ENCODE measurements at places on chromosomes 6 and 20.

DNA sequence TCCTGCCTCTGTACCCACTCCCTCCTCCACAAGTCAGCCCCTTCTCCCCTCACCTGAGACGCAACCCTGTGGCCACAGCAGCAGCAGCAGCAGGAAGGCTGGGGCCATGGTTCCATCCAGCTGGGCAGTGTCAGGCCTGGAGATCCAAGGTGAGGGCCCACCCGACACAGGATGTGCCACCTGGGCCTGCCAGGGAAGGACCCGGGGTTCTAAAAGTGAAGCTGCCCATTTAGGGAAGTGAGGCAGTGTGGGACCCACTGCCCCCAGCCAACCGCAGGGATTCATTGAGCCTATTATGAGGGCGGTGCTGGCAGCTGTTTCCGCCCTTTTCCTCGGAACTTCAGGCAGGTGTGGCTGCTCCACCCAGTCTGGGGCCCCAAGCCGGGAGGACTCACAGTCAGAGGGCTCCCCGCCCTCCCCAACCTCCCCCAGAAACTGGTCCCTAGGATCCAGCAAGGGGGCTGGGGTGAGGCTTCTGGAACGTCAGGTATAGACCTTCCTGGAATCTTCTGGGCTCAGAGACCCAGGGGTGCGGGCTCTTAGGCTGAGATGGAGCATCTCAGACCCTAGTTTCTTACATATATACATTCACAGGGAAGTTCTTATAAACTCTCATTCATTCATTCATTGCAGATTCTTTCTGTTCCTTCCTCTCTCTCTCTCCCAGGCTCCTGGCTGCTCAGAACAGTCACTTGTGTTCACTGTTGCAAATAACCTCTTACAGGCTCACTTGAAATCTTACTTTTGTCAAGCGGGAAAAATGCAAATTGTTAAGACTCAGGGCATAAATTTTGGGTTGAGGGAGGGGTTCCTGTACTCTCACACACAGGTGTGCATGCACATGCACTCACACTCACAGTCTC lies at the start of gene TREML2:
TREML2 (minus strand) TSS at position 249 of the 863 bp plus-strand sequence; CDS start at position 108, 141 bp downstream.
- no peak for DNase-seq

DNA sequence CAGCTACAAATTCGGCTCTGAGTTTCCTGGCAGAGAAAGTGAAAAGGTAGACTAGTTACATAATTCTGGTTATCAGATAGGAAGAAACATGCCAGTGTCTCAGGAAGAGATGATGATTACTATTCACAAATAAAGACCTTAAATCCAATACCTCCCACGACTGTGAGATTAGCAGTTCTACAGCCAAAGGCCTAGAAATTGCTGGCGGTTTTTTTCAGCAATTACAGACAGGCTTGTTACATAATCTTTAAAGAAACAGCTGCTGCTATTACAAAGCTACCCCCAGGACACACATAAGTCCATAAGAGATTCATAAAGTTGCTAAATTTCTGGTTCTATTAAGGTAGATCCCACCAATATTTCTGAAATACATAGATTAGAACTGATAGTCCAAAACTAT lies 40.2 kb downstream of the PIGU start:
- no peak for DNase-seq

- no peak for DNase-seq
Observed at GRCh38 chr6:37426945-37427510, 6.0 kb upstream of the CMTR1 start.

- DNase-seq, result no peak
Observed at GRCh38 chr6:159061805-159062563, 17.2 kb upstream of the TAGAP start.

GRCh38 chr6:82331031-82331773 lies 32.4 kb upstream of the TPBG start:
- DNase-seq, result no peak

DNA sequence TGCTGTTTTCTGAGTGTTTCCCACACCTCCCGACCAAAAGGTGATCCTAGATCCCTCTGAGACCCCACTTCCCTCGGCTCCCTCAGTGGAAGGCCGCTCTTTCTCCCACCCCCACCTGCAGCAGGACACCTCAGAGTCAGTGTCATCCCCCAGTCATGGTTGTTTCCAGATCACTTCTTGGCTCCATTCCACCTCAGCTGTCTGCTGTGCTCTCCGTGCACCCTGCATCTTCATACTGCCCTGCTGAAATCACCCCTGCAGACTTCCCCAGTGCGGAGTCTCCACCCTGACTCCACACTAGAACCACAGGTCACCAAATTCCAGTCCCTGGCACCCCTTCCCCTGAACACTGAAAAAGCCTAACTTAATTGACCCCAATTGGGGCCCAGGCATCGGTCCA lies 255.1 kb upstream of the CDYL start:
- no peak for DNase-seq

GRCh38 chr20:5267092-5267491 lies 49.7 kb downstream of the PROKR2 start:
- no peak for DNase-seq
